ENCODE measurements at places on chromosomes 7 and 10.

- DNase-seq, result peak; percentile 34
These were observed 35.4 kb downstream of the TRIL start for GRCh38 chr7:28922624-28923331.

DNA sequence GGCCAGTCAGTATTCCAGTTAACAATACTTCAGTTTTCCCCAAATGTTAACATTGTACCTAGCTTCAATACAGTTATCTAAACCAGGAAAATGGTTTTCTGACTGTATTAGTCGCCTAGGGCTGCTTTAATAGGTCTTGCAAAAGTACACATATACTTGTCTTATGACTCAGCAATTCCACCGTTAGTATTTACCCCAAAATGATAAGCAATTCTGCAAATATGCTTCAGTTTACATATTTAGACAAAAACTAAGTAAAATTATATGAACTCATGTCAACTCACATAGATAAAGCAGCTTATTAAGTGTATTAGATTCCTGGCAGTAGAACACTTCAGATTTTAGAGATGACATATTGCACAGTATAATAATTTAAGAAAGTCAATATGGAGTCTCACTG is 363.3 kb downstream of the ARL4A start:
- DNase-seq, result peak; percentile 2

- DNase-seq, result no peak
These were observed 13.0 kb upstream of the DLG5 start for GRCh38 chr10:77939561-77940001.

- no peak for DNase-seq
These were observed 178.1 kb upstream of the GRB10 start for GRCh38 chr7:50960621-50961310.

DNA sequence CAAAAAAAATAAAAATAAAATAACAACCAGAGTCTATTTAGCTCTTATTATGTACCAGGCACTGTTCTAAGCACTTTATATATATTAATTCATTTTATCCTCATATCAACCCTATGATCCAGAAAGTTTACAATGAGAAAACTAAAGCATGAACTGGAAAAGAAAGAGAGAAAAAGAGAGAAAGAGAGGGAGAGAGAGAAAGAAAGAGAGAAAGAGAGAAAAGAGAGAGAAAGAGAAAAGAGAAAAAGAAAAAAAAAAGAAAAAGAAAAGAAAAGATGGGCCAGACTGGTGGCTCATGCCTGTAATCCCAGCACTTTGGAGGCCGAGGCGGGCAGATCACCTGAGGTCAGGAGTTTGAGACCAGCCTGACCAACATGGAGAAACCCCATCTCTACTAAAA is 9.9 kb downstream of the ARMH3 start:
- DNase-seq, result no peak

Measured in kidney epithelial cell (primary cell).